Smooth muscle cell of bladder (primary cell): ENCODE measurements at places on chromosomes 5 and 9. TPM values are rescaled to one million over a fixed set of nuclear protein-coding genes. Genes with fewer than 3 reads are reported as not detected.

Gene MARCOL
- 4.0 and 8.3 TPM in 2 replicates for total RNA-seq

Gene LEAP2
- total RNA-seq, result 0.14 and 0.37 TPM in 2 replicates

Gene LHX3
- not detected in 2 replicates for total RNA-seq

Gene ROR2
- 29.4 and 30.0 TPM in 2 replicates for total RNA-seq

Gene FBN2
- total RNA-seq, result 87.2 and 153 TPM in 2 replicates

Gene CDH9
- 0.18 TPM in 1 of 2 replicates, not detected in the other for total RNA-seq

Gene PIK3R1
- total RNA-seq, result 21.2 and 69.5 TPM in 2 replicates

Gene HEMGN
- not detected in 2 replicates for total RNA-seq

Gene CSF1R
- 0.14 and 0.46 TPM in 2 replicates for total RNA-seq

Gene RFX3
- 1.8 and 3.1 TPM in 2 replicates for total RNA-seq

Gene SH3GL2
- not detected in 2 replicates for total RNA-seq

Gene ESM1
- 0.57 and 3.3 TPM in 2 replicates for total RNA-seq

Gene PCDHGA11
- 6.4 and 8.5 TPM in 2 replicates for total RNA-seq

Gene GDA
- total RNA-seq, result not detected in 2 replicates

Gene STC2
- 484 and 582 TPM in 2 replicates for total RNA-seq

Gene PCDHAC2
- 0.14 and 0.28 TPM in 2 replicates for total RNA-seq

Gene CD14
- 2.9 and 8.8 TPM in 2 replicates for total RNA-seq

Gene HSDL2
- total RNA-seq, result 78.8 and 114 TPM in 2 replicates

Gene OSTF1
- total RNA-seq, result 39.6 and 42.4 TPM in 2 replicates

Gene PRLR
- total RNA-seq, result 0.14 and 0.18 TPM in 2 replicates

Gene INSL6
- not detected in 2 replicates for total RNA-seq

Gene TUBB4B
- 101 and 110 TPM in 2 replicates for total RNA-seq

Gene DMRT2
- total RNA-seq, result under 0.01 and 0.09 TPM in 2 replicates

Gene PLAC8L1
- 0.18 TPM in 1 of 2 replicates, not detected in the other for total RNA-seq

Gene OGN
- total RNA-seq, result 0.57 and 0.65 TPM in 2 replicates

Gene CNTNAP3B
- total RNA-seq, result 1.3 and 6.4 TPM in 2 replicates

Gene IL12B
- not detected in 2 replicates for total RNA-seq

Gene DPYSL3
- total RNA-seq, result 106 and 119 TPM in 2 replicates

Gene AQP7
- total RNA-seq, result 0.09 and 0.14 TPM in 2 replicates

Gene PCDHGA4
- 3.3 and 4.5 TPM in 2 replicates for total RNA-seq

Gene SH3RF2
- under 0.01 and 0.28 TPM in 2 replicates for total RNA-seq
